ENCODE measurements at places on chromosomes 2 and 18.

DNA sequence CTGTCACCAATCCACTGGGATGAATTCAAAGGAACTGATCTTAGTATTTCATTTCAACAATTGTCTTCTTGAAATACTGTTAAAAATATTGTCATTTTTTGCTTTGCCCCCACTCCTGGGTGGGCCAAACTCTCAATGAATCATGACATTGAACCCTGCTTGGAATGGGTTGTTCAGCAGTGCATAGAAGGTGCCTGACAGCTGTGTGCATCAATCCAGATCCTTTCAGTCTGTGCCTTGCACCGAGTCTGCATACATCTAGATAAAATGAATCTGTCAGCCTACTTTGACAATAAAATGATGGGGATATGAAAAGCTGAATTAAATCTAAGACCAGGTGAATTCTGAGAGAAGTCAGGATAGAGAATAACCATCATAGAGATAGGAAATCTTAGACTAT is 706.6 kb downstream of the CBLN2 start:
- DNase-seq, result no peak

GRCh38 chr2:96116879-96117533 is 635 bp upstream of the ADRA2B start:
- peak; percentile 45 for DNase-seq

GRCh38 chr2:144181001-144181400 is 338.9 kb downstream of the ZEB2 start:
- no peak for DNase-seq

DNA sequence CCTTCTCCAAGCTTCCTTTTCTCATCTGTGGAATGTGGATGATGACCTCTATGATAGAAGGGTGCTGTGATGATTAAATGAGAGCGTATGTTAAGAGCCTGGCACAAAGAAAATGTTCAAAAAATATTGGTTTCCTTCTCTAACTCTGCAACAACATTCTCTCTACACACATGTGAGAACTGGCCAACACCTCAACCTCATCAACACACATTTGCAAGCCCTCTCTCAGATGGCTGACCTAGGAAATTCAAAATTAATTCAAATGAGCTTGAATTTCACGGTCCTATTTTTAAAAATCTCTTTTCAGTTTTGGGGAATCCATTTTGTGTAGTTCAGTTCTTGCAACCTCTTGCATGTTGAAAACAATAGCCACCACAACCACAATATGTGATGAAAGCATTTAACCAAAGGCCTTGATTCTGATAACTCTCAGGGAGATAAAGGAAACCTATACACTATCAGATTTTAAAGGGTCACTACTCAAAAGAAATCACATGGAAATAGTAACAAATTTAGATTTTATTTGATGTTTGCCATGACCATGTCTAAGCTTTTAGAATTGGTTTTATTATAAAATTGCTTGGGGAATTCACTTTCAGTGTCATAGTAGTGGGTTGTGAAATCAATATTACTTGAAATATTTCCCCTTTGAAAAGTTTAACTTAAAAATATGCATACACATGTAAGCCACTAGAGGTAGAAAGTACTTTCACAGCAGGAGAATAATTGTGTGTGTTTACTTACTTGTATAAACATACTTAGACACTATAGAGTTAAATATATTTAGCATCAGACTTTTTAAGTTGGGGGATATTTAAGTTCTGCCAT is 16.6 kb upstream of the NABP1 start:
- no peak for DNase-seq

DNA sequence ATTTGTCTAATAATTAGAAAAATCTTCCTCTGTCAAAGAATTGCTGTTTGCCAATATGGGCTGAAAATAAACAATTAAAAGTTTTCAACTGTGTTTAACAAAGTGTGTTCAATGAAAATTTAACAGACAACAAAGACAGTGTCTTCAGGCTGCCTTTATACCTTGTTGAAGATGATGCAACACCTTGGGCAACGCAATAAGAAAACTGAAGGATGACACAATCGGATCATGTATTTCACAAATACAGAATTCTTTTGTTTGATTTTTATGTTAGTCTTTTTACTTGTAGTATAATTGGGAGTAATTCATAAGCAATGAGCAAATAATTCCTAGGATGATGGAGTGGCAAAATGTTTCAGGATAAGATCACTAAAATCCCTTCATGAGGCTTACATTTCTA is 27.8 kb downstream of the CHN1 start:
- no peak for DNase-seq

GRCh38 chr2:55885127-55885943 is 38.2 kb downstream of the EFEMP1 start:
- DNase-seq, result no peak

GRCh38 chr2:197266477-197266876 is 44.1 kb downstream of the ANKRD44 start:
- peak; percentile 63 for DNase-seq

DNA sequence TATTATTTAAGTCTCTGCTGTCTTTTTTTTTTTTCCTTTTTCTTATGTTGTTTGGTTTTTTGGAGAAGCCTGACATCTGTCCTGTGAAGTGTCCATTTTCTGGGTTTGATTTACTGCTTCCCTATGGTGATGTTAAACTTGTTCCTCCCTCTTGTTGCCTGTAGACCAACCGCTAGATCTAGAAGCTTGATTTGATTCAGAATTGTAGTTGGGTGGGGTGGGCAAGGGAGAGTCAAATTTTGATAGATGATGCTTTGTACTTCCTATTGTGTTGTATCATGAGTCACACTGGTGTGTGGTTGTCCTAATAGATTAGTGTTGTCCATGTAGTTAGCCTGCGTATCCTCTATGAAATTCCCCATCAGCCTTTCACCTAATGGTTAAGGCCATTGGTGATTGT is 35.4 kb downstream of the CAB39 start:
- DNase-seq, result no peak

- DNase-seq, result no peak
These were observed 1.4 kb upstream of the IDH1 start for GRCh38 chr2:208256192-208256782.

- DNase-seq, result no peak
These were observed 76.2 kb downstream of the CDK15 start for GRCh38 chr2:201882353-201883090.

- no peak for DNase-seq
These were observed 255.3 kb downstream of the PDE11A start for GRCh38 chr2:177817300-177817699.

DNA sequence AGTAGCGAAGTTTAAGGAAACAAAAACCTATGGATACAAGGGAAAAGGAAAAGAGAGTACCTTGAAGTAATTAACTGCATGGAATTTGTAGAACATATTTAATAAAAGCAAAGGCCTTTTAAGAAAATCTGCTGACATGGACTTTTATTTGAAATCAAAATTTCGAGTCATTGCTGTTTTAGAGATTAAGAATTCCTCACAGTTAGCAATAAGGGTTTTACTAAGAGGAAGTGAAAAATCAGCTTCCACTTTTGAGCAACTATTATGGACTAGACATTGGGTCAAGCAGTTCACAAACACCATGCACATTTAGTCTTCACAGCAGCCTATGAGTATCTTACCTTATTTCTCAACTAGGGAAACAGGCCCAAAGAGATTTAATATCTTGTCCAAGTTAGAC is 876.3 kb downstream of the BCL11A start:
- no peak for DNase-seq

DNA sequence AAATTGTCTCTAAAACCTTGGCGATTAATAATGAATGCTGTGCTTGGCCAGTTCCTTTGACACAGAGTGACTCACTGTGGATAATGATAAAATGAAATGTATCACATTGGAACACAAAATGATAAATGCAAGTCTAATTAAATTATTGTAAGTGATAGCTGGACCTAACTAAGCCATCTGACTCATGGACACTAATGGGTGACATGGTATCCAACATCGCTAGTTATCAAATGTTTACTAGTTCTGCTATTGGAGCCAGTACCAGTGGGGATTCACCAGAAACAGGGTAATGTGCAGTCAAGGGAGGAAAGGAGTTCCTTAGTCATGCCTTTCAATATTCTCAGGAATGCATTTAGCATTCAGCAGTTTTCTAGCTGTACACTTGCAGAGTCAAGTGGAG is 736.3 kb upstream of the ACVR2A start:
- DNase-seq, result no peak

GRCh38 chr2:44392338-44392943 is 30.7 kb downstream of the CAMKMT start:
- peak; percentile 18 for DNase-seq

All from CD4-positive, alpha-beta T cell treated with Interferon alpha-2 for 1 hour (primary cell).